ENCODE measurements at places on chromosomes 2 and 18.

- no peak for DNase-seq
These were observed 44.7 kb upstream of the HK2 start for GRCh38 chr2:74789271-74789670.

GRCh38 chr2:191870744-191871143, 23.9 kb upstream of the CAVIN2 start:
- DNase-seq, result no peak

DNA sequence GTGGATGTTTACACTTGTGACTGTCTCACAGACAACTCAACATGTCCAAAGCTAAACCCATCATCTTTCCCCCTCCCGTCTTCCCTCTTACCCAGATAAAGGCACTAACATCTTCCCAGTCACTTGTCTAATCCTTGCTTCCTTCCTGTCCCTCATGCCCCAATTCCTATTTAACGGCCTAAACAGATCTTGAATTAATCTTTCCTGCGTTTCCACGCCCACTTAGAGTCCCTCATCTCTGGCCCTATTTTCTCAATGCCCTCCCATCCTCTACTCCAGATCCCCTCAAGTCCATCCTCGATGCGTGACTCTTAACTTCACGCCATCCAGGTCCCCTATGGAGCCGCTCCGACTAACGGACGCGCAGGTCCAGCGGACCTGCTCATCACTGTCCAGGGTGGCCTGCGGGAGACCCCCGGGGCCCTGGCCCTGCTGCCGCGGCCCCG, 682 bp upstream of the SCLY start:
- no peak for DNase-seq

GRCh38 chr2:176111309-176111663, 4.2 kb downstream of the HOXD11 start:
- no peak for DNase-seq

DNA sequence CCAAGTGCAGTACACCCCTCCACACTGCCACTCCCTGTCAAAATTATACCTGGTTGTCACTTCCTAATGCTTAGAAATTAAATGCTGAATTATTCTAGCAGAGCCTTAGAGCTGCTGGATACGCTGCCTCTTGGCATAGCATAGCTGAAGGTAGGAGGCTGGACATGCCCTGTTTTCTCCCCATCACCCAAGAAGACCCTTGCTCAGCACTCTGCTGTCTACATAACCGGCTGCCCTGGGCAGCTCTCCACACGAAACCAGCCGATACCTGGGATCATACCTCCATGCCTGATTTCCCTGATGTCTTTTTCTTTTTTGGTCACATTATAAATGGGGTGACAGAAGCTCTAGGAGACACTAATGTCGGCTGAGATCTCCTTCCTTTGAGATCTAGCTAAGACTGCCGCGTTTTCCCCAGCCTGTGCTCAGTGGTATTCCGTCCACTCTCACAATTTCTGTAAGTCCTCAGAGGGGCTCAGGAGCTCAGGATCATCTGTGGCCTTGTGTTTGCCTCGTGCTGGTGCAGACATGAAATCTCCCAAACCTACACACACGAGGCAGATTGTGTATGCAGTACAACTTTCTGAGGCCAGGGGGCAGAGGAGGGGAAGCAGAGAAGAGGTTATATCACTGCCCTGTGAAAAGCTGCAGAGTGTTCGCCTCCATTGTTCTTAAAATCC, 13.5 kb upstream of the ZAP70 start:
- DNase-seq, result no peak

All from KG1 (cell line).